ENCODE measurements at places on chromosomes 6 and 20. TPM values are rescaled to one million over a fixed set of nuclear protein-coding genes. Genes with fewer than 3 reads are reported as not detected.

- H3K36me3 ChIP-seq = no peaks in the 10 kb centered on the region
- H3K4me1 ChIP-seq = no peaks in the 10 kb centered on the region
These were observed 124.1 kb upstream of the TCF21 start for GRCh38 chr6:133764754-133765208.

DNA sequence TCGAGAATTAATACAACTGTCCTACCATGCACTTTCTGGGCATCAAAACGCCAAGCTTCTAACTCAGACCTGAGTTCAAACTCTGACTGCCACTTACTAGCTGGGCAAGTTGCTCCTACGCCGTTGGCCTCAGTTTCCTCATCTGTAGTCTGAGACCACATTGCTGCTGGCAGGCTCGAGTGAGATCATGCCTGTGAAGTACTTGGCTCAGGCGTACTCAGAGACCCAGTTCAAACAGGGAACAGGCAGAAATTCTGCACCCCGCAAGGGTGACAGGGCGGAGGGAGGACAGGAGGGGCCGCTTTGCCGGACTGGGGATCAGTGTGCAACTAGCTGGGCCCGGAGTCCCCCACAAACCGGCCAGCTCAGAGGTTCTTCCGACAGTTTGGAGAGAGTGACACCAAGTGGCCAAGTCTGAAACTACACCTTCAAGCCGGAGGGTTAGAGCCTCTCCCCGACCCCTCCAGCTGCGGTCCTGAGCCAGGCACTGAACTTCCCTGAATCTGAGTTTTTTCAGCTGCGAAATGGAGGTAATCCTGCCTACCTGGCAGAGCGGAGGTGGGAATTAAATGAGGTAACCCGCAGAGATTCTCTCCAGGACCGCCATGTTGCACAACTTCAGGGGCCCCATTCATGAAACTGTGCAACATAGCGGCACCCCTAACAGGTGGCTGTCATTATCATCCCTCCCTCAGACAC, 46.0 kb upstream of the PTPN1 start:
- no peaks in the 10 kb centered on the region for H3K27me3 ChIP-seq
- H3K4me1 ChIP-seq = peaks cover 8% of the 10 kb centered on the region

NKX2-2 gene
- polyA plus RNA-seq = not detected

DNA sequence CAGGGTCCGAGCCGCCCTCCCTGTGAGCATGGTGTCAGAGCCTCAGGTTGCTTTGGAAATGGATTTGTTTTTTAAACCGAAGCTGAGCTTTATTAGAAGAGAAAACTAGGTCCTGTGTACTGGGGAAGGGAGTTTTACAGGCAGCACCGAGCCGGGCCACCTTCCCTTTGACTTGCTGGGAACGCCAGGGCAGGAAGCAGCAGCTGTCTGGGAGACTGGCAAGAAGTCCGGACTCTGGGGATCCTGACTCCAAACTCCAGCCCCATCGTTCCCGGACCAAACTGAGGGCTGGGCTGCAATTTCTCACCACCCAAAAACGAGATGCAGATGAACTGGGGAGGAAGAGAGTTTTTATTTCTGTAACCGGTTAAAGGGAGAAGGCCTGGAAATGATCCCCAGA, 214.9 kb upstream of the KCNG1 start:
- no peaks in the 10 kb centered on the region for H3K36me3 ChIP-seq
- H3K4me3 ChIP-seq = no peak overlapping the region
- H3K27ac ChIP-seq = no peak overlapping the region
- DNase-seq = no peak
- H3K27me3 ChIP-seq = no peaks in the 10 kb centered on the region

PTPRK gene
- 8.0 TPM for polyA plus RNA-seq

- H3K27me3 ChIP-seq = no peaks in the 10 kb centered on the region
- DNase-seq = no peak
- no peaks in the 10 kb centered on the region for H3K4me1 ChIP-seq
- peak overlapping the region; percentile 24 for H3K4me3 ChIP-seq
These were observed 7.2 kb downstream of the GCNT2 start for GRCh38 chr6:10528158-10528981.

DNA sequence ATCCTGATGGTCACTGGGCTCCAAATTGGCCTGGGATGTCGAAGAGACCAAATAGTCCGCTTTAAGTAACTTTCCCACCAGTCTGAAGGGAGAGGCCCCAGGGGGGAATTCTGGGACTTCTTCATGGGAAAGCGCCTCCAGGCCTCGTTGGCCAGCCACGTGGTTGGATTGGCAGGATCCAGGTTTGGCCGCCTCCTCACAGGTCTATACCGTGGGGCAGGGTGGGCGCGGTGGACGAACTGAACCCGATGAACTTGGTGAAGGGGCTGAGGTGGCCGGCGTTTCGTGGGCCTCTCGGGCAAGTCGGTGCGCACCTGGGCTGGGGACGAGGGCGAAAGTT, 297 bp downstream of the POM121L2 start:
- H3K36me3 ChIP-seq = no peaks in the 10 kb centered on the region
- DNase-seq = no peak
- no peak overlapping the region for H3K27ac ChIP-seq
- H3K27me3 ChIP-seq = peaks cover 24% of the 10 kb centered on the region

DNA sequence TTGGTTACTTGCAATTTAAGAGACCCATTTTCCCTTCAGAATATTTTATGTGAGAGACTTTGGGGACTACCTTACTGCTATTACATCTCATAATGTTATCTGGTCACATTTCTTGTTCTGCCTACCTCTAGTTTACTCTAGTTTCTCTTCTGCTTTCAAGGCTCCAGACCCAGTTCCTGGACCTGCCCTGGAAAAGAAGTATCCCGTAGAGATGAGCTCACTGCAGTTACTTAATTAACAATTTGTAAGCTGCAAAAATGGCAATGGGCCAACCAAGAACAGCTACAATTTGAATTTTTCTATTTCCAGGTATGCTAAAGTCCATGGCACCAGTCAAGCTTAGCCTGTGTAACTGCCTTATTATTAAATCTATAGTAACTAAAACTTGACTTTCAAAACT, 25.0 kb downstream of the TAB2 start:
- H3K36me3 ChIP-seq = peaks cover 22% of the 10 kb centered on the region
- DNase-seq = no peak
- H3K27me3 ChIP-seq = no peaks in the 10 kb centered on the region
- peaks cover 3% of the 10 kb centered on the region for H3K4me1 ChIP-seq
